ENCODE measurements at places on chromosomes 1 and 21.

DNA sequence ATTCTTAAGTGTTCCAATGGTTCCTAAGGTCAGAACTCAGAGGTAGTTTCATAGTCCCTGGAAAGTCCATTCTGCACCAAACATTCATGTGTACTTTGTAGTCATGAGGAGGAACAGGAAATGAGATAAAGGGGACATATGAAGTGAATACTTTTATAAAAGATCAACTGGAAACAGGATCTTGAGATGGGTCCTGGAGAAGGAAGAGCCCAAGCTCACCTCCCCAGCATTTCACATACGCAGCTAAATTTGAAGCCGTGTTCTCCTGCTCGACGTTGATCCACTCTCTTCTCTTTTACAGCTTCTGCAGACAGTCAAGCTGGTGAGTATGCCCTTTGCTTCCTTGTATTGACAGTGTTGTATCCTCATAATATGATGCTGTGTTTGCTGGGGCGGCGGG lies 429 bp downstream of the FCGR2A start:
- DNase-seq: no peak

GRCh38 chr1:53188099-53188498 lies 8.5 kb upstream of the CPT2 start:
- DNase-seq: no peak

GRCh38 chr1:182119631-182120030 lies 58.1 kb upstream of the ZNF648 start:
- DNase-seq: no peak

DNA sequence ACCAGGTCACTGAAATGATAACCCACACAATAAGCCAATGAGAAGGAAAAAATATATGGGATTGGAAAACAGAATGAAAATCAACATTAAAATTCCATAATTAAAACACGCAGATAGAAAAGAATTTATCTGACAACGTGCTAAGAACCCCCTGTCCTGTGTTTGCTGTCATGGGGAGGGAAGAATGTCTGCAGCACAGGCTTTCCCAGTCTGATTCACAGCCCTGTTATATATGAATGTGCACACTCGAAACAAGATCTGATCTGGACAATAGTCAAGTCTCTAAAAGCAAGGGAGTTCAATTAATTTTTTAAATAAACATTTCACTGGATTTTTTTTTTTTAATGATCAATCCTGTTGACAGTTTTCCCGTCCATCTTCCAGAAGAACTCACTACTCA lies 220.0 kb downstream of the RERE start:
- DNase-seq: no peak

DNA sequence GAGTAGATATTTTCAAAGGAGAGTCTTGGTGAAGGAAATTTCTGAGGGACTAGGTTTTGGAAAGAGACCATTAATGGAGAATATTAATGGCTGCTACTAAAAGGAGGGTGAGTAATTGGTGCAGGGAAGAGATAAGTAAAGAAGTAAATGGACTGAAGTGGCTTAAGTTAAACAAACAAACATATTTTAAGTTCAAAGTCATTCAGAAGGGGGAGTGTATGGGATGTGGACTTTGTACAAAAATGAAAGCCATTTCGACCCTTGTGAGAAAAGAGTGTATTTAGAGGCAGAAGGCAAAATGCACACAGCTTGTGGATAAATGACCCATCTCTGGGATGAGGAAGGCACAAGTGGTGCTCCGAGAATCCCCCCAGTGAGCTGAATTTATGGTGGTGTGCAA lies 171.7 kb downstream of the BACH1 start:
- no peak for DNase-seq

DNA sequence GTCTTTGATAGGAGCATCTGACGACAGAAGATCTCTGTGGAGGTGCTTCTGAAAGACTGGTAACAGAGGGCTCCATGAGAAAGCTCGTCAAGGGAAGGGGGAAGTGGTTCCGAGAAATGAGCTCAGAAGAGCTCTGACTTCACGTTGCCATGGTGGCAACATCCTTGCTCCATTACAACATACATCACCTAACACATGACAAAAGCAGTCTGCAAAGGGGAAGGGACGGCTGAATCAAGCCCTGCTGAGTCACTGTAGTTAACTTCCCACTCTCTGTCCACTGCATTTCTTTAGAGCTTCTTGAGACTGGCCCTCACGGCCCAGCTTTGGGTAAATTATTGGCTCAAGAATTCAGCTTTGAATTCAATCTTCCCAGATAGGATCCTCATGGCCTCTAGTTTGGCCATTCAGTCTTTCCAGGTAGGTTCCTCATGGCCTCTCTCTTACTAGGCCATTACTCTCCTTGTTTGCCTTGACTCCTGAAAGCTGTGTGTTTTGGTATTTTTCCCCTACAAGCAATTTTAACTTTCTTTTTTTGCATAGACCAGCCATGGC lies 88.0 kb upstream of the ZNF648 start:
- no peak for DNase-seq

- DNase-seq: no peak
These were observed 20.4 kb downstream of the SLC16A1 start for GRCh38 chr1:112935461-112936111.
